ENCODE measurements at places on chromosomes 5 and 9. TPM values are rescaled to one million over a fixed set of nuclear protein-coding genes. Genes with fewer than 3 reads are reported as not detected.

DNA sequence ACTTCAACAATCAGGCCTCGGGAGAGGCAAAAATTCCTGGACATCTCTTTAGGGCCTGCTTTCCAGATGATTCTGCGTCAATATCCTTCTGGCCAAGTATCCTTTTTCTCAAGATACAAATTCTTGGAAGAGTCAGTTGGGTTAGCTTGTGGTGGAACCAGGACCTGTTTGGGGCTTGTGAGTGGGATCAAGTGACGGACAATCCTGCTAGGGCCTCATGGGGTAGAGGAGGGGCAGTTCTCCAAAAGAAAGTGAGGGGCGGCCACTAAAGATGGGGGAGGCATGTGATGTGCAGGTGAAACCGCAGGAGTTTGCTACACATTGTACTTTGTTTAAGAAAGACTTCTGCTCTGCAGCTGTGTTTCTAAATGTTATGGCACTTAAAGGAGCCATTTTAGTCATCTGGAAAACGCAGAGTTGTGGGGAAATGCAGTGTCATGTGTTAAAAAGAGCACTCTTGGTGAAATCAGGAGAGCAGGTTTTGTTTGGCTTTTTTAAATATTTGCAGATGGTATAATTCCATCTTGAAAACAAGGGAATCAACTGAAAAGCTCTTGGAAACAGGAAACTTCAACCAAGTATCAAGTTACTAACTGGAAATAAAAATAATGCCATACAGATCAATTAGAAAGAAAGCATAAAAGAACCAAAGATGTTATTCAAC, 27.4 kb upstream of the GSN start:
- H3K27ac ChIP-seq: no peak overlapping the region
- H3K27me3 ChIP-seq: no peaks in the 10 kb centered on the region
- no peak overlapping the region for H3K4me3 ChIP-seq
- H3K36me3 ChIP-seq: no peaks in the 10 kb centered on the region
- no peak for DNase-seq

Gene PURA
- 48.9 TPM for total RNA-seq

- no peaks in the 10 kb centered on the region for H3K4me1 ChIP-seq
- H3K27ac ChIP-seq: no peak overlapping the region
- no peak overlapping the region for H3K4me3 ChIP-seq
- H3K36me3 ChIP-seq: no peaks in the 10 kb centered on the region
- no peak for DNase-seq
These were observed 172.2 kb upstream of the GRAMD2B start for GRCh38 chr5:126251024-126251423.

GRCh38 chr9:108655818-108656217, 200.0 kb downstream of the ACTL7B start:
- H3K4me1 ChIP-seq: no peaks in the 10 kb centered on the region
- no peaks in the 10 kb centered on the region for H3K27me3 ChIP-seq
- no peaks in the 10 kb centered on the region for H3K36me3 ChIP-seq

Gene ORM2
- 1.2 TPM for total RNA-seq

- no peaks in the 10 kb centered on the region for H3K4me1 ChIP-seq
- H3K27me3 ChIP-seq: no peaks in the 10 kb centered on the region
- DNase-seq: no peak
- H3K36me3 ChIP-seq: no peaks in the 10 kb centered on the region
These were observed 21.6 kb upstream of the MIER3 start for GRCh38 chr5:56973473-56973872.

- no peak for DNase-seq
- H3K4me3 ChIP-seq: no peak overlapping the region
- no peaks in the 10 kb centered on the region for H3K27me3 ChIP-seq
- H3K36me3 ChIP-seq: no peaks in the 10 kb centered on the region
- no peaks in the 10 kb centered on the region for H3K4me1 ChIP-seq
These were observed 23.4 kb downstream of the URM1 start for GRCh38 chr9:128394379-128395168.

All from uterus (tissue), 4 donors.